ENCODE measurements at places on chromosomes 7 and 10.
A peak's percentile ranks its signal among the peaks of the same experiment; 100 is the strongest.

DNA sequence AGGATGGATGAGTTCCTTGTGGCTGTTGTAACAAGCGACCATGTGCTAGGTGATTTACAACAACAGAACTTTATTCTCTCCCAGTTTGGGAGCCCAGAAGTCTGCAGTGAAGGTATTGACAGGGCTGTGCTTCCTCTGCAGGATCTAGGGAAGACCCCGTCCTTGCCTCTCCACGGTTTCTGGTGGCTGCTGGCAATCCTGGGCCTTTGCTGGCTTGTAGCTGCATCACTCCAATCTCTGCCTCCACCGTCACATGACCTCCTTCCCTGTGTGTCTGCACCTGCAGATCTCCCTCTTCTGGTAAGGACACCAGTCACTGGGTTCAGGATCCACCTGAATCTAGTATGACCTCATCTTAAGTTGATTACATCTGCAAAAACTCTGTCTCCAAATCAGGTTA is 115.6 kb downstream of the GLRX3 start:
- no peak for DNase-seq

- DNase-seq = no peak
These were observed 263.1 kb downstream of the ACTR3B start for GRCh38 chr7:153022475-153023193.

DNA sequence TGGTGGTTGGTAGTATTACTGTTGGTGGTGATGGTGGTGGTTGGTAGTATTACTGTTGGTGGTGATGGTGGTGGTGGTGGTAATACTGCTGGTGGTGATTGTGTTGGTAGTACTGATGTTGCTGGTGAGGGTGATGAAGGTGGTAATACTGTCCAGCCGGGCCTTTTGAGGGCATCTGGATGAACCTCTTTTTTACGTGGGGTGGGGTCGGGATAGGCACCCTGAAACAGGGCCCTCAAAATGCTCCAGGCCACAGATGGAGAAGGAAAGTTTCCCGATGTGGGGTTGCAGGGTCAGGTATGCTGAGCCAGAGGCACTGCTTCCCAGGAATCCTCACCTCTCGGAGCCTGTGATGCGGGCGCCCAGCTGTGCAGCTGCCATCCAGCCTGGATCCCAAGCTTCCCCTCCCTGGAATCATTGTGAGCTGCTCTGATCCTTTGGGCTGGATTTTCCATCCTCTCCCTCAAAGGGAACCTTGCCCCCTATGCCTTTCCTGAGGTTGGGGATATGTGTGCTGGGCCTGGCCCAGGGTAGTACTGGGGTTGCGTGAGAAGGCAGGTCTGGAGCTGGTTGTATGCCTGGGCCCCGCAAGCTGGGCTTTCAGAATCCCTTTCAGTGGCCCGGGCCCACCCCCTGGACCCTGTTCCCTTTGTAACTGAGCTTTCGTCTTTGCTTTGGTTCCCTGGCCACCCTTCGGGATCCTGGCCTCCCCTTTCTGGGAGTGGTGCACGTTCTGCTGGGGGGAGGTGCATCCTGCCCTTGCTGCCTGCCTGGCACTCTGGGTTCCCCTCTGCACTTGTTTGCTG is 43.3 kb downstream of the DOCK1 start:
- no peak for DNase-seq

- no peak for DNase-seq
These were observed 128.1 kb upstream of the SAMD8 start for GRCh38 chr10:74983383-74983782.

DNA sequence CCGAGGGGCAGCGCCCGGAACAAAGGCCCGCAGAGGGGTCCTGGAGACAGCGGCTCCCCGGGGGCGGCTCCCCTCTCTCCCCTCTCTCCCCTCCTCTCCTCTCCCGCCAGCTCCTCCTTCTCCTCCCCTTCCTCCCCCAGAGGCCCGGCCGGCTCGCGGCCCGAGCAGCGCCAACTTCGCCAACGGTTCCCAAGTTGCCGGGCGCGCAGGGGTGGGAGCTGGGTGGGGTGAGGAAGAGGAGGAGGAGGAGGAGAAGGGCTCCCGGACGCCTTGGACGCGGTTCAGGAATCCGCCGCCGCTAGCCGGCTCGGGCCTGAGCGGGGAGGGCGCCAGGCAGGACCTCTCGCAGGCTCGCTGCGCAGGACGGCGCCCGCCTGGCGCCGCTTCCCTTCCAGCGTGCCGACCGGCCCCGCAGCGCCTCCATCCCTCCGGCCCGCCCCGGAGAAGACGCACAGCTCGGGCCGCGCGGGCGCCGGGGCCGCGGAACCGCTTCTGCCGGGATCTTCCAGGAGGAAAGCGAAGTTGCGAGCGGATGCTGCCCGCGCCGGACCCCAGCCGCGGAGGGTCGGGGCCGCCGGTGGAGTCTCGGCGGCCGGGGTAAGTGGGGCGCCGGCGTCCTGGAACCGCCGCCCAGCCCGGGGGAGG is at the start of gene CHST3:
Gene CHST3, plus strand, starts transcription at position 298 of the 645 bp plus-strand sequence. CDS start 41,448 bp downstream, outside the sequence.
- no peak for DNase-seq

DNA sequence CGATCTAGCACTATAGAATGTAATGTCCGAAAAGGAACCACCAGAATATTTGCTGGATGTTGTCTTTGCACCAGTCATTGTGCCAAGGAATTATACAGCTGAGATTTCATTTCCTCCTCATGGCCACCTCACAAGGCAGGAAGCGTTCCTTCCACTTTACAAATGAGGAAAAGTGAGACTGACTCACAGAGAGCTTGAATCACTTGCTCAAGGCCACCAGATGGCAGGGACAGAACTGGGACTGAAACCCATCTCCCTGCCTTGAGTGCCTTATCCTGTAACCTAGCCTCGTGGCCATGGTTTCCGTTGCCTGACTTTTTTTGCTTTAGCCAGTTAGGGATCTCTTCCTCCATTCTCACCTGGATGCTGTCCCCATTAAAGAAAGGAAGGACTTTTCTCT is 44.7 kb upstream of the PDZD8 start:
- DNase-seq = no peak

GRCh38 chr7:54778166-54778565 is 19.2 kb upstream of the SEC61G start:
- no peak for DNase-seq

DNA sequence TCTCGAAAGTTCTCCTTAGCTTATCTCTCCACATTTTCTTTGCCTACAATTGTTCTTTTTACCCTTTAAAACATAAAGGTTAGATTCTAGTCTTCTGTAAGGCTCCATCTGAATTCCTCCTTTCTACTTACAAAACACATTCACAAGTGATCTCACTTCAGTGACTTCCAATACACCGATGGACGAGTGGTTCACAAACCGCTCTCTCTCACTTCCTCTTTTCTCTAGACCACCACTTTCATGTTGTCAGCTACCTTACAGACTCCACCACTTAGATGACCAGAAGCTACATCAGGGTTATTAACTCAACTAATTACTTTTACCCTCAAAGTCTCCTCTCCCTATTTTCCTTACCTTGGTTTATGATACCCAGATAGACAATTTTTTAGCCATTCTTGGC is 11.8 kb downstream of the MET start:
- DNase-seq = no peak

- DNase-seq = no peak
These were observed 64.0 kb downstream of the TNS3 start for GRCh38 chr7:47517821-47518480.

- DNase-seq = no peak
These were observed 368.1 kb downstream of the CXCL12 start for GRCh38 chr10:44016589-44017482.

DNA sequence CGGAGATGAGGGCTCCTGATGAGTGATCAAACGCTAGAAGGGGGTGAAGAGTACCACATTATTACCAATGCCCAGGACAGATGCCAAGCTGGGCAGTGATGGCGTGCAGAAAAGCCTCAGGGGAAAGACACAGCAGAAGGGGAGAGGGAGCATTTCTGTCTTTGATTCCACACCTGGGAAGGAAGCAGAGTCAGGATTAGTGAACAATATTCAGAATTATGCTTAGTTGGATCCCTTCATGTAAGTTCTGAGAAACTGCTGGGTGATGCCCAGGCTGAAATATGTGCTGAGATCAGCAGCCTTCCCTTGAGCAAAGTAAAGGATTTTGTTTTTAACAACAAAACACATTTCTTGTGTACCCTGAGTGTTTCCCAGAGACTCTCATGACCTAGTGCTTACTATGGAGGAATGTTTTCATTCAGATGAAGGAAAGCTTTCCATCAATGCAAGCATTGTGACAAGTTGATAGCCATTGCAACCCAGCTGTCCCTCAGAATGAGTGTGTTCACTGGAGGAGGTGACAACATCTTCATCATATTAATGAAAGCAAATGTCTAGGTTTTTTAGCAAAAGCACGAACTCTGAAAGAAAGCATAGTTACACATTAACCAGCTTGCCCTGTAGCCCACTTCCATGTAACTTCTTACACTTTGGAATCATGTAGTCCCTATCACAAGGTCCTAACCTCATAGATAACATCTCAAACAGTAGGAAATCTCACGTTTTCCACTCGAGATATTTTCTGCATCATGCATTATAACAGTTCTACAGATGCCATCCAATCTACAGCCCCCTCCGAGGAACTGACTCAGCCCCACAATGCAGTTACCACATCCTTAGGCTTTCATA is 23.8 kb upstream of the AKR1C1 start:
- DNase-seq = no peak

DNA sequence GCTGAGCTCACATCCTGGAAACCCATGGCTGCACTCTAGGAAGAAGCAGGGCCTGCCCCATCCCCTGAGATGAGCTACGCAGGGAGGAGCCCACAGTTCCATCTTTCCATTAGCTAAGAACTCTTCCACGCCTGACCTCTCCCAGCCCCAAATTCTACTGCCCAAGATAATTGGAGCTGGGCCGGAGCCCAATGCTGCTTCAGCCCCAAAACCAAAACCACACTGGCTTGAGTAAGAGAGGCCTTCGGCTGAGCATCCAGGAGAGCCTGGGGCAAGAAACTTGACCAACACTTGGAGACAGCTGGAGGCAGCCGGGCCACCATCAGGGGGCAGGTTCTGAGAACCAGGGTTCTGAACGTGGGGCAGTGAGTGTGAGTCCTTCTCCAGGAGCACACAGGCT is 116.1 kb upstream of the ZMIZ1 start:
- peak; percentile 95 for DNase-seq

DNA sequence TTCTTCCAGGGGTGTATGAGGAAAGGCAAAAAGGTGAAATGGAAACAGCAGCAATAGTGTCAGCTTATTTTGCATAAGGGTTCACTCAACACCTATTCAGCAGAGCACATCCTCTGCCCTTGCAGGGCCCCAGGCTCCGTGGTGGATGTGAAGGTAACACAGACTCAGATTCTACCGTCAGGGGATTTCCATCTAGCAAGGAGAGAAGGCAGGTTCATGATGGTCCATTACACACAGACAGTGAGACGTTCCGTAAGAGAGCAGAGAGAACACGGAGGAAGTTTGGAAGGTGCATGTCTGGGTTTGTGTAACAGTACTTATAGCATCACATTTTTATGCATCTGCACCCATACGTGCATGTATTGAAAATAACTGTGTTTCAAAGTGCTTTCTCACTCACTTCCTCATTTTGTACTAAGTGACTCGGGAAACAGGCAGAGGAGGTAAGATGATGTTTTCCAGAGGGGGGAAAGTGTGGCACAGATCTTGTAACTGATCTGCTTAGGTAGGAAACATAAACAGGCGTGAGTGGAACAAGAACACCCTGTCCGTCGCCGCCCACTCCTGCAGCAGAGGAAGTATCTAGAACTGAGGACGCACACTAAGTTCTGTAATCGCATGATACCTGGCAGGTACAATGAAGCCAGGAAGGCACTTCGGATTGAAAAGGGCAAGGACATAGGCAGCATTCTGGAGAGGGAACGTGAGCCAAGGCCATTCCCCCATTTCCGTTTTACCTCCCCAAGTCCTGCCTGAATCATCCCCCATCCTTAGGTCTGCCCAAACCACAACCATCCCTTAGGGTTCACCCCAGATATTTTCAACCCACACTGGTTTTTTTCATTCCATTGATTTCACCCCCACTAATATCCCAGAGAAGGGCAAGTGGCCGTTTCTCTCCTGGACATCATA is 1.0 kb upstream of the ENO4 start:
- DNase-seq = no peak

GRCh38 chr10:84563355-84563754 is 235.0 kb downstream of the CCSER2 start:
- no peak for DNase-seq

DNA sequence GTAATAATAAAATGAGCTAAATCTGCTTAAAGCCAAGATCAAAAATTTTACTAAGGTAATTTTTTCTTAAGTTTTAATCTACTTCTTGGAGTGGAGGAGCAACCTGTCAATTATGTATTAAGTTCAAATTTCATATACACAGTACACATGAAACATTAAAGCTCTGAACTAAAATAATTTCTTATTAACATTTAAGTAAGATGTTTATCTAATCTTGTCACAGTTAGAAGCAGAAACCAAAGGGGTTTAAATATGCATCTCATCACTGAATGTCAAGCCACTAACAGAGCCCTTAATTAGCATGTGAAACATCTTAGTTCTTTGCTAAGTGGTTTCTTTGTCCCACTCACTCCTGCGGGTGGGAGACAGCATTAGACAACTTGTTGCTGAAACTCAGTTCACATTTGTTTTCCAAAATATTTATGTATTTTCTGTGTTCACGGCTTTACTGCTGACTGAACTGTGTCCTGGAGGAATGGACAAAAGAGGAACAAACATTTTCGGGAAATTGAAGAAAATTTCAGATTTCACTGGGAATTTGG is 130.9 kb upstream of the MBL2 start:
- DNase-seq = no peak

DNA sequence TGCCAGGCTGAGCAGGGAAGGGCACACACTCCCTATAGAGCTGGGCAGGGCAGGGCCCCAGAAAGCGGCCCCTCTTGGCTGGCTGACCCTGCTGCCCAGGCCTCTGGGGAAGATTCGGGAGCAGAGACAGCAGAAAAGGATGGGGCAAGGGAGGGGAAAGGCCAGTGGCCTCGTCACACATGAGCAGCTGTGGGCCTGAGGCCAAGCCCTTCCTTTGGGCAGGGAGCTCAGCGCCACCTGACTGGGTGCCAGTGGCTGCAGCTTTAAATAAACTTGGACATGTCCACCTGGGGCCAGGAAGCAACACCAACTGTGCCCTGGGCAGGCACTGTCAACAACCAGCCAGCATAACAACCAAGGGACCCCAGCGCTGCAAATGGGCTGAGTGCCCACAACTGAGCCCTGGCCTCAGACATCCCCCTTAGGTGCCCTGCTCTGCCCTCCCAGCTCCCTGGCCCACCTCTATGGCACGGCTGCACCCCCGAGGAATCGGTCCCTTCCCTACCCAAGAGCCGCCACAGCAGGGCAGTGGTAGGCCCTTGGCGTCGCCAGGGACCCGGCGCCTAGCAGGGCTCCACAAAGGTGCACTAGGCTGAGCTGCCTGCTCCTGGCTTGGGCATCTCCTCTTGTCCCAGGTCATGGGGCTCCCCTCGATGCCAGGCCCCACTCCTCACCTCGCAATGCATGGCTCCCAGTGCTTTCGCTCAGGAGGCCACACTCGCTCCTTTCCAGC is 2.6 kb downstream of the CAMK2B start:
- DNase-seq = no peak

- DNase-seq = no peak
These were observed 52.2 kb downstream of the IFIT5 start for GRCh38 chr10:89466599-89467035.
